ENCODE measurements at places on chromosomes 13 and 19.

DNA sequence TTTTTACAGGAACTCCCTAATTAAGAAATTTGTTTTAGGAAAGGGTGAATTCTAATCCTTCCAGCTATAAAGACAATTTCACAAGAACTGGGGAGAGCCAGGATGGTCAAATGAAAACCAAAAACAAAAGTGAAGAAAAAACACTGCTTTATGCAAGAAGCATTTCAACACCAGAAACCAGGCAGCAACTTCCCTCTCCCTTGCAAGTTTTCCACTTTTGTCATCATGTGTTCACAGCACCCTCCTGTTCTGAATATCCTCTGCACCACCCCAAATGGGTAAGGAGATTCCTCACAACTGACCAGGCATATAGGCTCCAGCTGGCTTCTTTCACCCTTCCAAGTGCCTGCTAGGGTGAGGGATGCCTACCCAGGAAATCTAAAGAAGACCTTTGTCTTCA lies 328.1 kb downstream of the TBC1D4 start:
- DNase-seq = no peak

DNA sequence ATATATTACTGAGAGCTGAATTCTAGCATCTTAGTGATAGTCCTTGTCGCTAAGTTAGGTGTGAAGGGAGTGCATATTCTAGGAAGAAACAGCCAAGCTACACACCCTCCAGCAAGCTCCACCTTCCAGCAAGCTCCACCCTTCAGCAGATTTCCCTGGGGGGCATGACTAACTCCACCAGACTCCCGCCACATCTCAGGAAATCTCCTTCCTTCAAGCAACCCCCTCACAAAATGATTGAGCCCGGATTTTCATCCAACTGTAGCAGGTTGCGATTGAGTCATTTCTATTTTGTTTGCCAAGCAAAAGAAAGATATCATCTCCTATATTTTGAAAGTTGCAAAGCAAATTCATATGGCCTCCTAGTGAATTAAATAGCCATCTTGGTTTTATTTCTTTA lies 162.1 kb upstream of the TMTC4 start:
- no peak for DNase-seq

- no peak for DNase-seq
Observed at GRCh38 chr13:41565846-41566245, 108.5 kb downstream of the RGCC start.

- DNase-seq = peak; percentile 9
Observed at GRCh38 chr13:101773062-101773461, 320.6 kb downstream of the ITGBL1 start.

DNA sequence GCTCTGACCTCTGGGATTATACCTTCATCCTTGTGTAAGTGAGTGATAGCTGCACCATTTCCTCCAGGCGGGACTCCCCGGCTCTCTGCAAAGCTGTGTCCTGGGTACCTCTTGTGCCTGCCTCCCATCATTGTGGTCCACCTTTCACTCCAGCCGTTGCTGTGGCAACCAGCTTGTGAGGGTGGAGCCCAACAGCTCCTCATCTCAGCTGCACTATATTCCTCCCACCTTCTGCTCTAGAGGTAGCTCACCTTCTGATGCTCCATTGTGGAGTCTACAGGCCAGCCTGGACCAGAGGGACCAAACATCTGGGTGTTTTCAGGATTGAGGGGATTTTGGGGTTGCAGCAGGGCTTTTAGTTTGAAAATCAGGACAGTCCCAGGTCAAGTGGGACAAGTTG lies 708.2 kb downstream of the UQCRFS1 start:
- no peak for DNase-seq

DNA sequence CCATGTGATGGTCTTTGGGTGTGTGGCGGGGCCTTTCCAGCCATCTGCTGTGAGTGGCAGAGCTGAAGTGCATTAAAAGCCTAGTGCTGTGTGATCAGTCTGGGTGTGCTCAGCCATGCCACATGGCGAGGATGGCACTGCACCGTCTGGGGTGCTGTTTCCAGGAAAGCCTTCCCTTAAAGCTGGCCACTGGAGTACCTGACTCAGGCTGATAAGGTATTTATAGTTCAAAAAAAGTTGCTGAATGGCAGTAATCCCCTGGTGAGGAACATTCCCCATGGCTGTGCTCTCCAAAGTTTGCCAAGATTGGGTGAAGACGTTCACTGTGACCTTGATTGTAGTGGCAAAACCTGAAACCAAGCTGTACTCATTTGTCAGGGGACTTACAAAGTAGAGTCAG lies 6.0 kb downstream of the GPI start:
- DNase-seq = no peak

DNA sequence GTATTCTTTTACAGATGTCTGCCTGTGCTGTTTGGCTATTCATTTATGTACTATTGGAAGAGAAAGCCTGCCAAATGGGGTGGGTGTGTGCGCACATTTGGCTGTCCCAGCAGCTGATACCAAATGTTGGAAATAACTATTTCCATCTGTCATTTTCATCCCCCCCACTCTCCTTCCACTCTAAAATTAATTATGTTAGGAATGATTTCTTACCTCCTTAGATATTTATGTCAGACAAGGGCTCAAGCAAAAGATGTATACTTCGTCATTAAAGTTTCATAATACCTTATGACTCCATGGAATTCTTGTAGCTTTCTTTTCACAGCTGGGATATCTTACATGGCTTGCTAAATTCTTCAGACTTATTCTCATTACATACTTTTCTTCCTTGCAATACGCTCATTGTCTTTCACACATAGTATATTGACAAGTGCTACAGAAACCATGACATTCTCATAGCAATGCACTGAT lies 18.6 kb downstream of the ITM2B start:
- no peak for DNase-seq

DNA sequence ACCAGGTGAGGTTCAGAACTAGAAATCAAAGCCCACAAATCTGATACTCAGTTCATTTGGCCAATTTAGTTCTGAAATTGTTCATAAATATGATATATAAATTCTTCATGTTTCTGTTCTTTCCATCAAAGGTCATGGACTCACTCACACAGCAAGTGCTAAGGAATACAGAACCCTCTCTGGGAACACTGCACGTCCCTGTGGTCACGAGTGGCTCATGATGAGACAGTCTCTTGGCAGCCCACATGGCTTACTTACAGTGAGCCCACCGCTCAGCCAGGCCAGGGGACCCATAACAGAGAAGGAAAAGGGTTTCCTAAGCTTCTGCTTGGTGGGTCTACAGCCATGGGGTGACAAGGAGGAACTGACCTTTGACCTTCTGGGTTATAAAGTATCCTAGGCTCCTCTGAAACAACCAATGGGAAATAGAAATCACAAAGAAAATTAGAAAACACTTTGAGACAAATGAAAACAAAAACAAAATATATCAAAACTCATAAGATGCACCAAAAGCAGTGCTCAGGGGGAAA lies 67.4 kb downstream of the CDADC1 start:
- no peak for DNase-seq

DNA sequence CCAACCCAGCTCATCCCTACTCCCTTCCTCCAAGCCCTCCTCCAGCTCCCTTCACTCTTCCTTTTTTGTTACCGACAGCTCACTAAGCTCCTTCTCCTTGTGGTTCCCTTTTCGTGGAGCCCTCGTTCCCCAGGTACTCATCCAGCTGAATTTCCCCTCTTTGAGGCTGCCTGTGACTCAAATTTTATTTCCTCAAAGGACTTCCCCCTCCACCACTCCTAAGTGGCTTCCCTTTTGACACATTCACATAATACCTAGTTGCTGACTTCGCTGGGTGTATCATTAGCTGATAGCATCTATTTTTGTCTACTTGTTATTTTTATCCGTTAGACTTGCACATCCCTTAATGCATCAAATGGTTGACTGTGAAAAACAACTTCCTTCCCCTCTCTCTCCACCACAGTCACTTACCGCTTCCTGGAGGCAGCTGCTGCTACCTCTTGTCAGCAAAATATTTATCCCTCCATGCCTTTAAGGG lies 14.5 kb downstream of the FFAR2 start:
- DNase-seq = no peak

GRCh38 chr19:37931881-37932655 lies 25.1 kb downstream of the SIPA1L3 start:
- peak; percentile 90 for DNase-seq

DNA sequence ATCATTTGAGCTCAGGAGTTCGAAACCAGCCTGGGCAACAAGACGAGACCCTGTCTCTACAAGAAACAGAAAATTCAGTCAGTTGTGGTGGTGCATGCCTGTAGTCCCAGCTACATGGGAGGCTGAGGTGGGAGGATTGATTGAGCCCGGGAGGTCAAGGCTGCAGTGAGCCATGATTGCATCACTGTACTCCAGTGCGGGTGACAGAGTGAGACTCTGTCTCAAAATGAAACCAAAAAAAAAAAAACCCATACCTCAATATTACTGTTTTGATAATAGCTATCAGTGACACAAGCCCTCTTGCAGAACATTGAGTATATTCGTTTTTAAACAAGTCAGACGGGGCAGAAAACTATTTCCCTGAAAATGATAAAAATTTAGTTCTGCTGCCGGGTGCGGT lies 16.2 kb downstream of the ZNF791 start:
- DNase-seq = no peak

DNA sequence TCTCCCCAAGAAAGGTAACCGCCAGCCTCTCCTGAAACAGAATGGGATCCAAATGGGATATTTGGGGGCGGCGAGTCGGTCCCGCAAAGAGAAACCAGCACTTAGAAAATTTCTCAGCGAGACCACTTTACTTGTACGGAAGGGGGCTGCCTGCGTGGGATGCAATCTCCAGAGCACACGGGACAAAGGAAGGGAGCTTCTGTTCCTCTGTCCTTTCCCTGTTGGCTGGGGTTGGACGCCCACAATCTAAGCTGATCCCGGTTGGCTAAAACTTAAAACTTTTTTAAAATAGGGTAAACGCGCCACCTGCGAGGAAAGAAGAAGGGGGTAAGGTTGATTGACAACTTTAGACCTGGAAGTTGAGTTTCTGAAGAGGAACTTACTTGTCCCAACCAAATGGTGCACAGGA lies 826 bp upstream of the BSG start:
- DNase-seq = no peak

DNA sequence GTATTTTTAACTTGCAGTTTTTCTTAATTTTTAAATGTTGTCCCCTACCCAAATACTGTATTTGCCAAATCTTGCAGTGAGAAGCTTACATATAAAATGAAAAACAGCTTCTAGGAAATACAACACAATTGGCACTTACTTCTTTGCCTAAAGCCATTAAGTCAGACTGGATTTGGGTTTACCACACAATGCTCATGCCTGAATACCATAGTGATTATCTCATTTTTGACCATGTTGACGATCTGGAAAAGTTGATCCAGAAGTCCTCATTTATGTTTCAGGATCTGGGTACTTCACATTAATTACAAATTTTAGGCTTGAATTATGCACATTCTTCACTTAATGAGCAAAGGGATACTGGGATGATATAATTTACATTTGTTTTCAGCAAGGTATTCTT lies 2.4 kb downstream of the RNF6 start:
- DNase-seq = no peak

DNA sequence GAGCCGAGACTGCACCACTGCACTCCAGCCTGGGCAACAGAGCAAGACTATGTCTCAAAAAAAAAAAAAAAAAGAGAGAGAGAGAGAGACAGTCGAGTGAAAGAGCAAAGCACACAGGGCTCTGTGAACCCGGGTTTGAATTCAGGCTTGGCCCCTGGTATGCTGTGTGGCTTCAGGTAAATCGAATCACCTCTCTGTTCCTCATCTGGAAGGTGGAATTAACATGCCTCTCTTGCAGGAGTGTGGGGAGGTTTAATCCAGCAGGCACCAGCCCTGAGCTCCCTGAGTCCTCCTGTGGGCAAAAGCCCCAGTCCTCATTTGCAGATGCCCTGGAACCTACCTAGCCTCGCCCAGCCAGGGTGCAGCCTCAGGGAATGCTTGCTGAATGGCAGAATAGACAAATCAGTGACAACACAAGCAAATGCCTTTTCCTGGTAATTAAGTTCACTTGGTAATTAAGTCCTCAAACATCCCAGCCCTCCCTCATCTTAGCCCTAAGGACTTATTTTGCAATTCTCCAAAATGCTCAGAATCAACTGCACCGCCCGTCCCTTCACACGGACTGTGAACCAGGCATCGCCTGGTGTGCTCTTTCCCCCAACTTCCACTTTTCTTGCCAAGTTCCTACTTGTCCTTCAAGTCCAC lies 4.6 kb upstream of the ZNRF4 start:
- DNase-seq = no peak

GRCh38 chr13:27631156-27631555 lies 9.5 kb downstream of the POLR1D start:
- DNase-seq = no peak

GRCh38 chr13:94854688-94855087 lies 142.3 kb upstream of the SOX21 start:
- no peak for DNase-seq

- no peak for DNase-seq
Observed at GRCh38 chr19:14375055-14375581, 6.1 kb upstream of the ADGRE5 start.

- DNase-seq = no peak
Observed at GRCh38 chr19:54551293-54551692, 22.3 kb upstream of the LILRA2 start.

- DNase-seq = no peak
Observed at GRCh38 chr13:35964011-35964862, 166.9 kb downstream of the DCLK1 start.

DNA sequence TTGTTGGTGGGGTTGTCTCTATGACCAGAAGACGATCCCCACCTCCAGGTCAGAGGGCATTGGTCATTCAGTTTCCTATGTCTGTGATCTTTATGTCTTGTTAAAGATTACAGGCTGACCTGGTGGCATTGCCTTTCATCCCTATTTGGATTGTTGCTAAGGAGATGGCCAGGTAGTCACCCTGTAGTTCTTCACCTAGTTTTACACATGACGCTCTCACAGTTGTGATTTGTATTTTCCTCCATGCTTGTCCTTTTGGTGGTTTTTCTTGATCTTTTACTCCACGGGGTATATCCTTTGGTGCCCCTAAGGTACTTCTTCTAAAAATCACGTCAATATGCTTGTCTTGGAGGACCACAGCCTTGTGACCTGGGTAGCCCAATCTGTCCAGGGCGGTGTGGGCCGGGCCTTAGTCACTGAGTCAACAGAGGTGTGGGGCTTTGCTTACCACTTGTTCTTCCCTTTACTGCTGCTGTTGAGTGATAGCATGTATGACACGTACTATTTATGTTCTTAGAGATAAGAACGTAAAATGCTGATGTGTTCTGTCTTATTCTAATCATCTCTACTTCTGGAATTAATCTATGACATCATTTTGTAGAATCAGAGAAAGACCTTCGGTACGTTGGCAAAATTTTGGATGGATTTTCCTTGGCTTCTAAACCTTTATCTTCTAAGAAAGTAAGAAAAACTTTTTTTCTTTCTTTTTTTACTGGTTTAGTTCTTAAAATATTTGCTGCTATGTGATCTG lies 20.1 kb downstream of the GPATCH1 start:
- no peak for DNase-seq

GRCh38 chr13:40126306-40127085 lies 471.0 kb downstream of the COG6 start:
- DNase-seq = no peak

- peak; percentile 85 for DNase-seq
Observed at GRCh38 chr13:30334663-30335386, 27.5 kb upstream of the KATNAL1 start.

- peak; percentile 31 for DNase-seq
Observed at GRCh38 chr19:30064348-30064699, 122.3 kb downstream of the URI1 start.

- peak; percentile 84 for DNase-seq
Observed at GRCh38 chr13:113653264-113654174, 4.5 kb downstream of the ATP4B start.
